ENCODE measurements at places on chromosomes 12 and 14.

- no peak for DNase-seq
These were observed 2.9 kb downstream of the GLIPR1 start for GRCh38 chr12:75483431-75483830.

- DNase-seq, result no peak
These were observed 116.1 kb upstream of the FBXO33 start for GRCh38 chr14:39548358-39548757.

GRCh38 chr12:71407732-71408131 is 31.9 kb upstream of the LGR5 start:
- no peak for DNase-seq

DNA sequence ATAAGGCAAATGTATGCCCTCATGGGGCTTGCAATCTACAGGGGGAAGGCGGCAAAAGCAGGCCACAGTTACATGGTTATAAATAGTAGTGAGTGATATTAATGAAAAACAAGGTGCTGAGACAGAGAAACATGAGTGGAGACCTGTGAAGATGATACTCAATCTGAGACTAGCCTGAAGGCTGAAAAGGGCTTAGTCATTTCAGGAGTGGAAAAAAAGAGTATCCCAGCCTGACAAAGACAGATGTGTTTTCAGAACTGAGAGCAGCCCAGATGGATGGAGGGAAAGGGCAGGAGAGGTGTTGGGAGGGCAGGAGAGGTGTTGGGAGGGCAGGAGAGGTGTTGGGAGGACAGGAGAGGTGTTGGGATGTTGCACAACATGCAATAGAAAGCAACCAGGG is 181.9 kb downstream of the C12orf42 start:
- DNase-seq, result no peak

GRCh38 chr14:61930101-61930857 is 168.1 kb downstream of the SNAPC1 start:
- DNase-seq, result no peak

DNA sequence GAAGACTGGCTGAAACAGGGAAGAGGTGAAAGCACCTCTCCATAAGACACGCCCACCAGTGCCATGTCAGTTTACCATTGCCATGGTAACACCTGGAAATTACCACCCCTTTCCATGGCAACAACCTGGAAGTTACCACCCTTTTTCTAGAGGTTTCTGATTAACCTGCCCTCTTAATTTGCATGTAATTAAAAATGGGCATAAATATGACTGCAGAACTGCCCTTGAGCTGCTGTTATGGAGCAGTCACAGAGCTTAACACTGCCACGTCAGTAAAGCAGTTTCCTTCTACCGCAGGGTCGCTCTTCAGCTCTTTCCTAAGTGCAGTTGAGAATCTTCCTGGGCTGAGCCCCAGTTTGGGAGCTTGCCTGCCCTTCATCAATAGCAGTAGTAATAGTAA is 55.2 kb downstream of the RASSF3 start:
- no peak for DNase-seq

DNA sequence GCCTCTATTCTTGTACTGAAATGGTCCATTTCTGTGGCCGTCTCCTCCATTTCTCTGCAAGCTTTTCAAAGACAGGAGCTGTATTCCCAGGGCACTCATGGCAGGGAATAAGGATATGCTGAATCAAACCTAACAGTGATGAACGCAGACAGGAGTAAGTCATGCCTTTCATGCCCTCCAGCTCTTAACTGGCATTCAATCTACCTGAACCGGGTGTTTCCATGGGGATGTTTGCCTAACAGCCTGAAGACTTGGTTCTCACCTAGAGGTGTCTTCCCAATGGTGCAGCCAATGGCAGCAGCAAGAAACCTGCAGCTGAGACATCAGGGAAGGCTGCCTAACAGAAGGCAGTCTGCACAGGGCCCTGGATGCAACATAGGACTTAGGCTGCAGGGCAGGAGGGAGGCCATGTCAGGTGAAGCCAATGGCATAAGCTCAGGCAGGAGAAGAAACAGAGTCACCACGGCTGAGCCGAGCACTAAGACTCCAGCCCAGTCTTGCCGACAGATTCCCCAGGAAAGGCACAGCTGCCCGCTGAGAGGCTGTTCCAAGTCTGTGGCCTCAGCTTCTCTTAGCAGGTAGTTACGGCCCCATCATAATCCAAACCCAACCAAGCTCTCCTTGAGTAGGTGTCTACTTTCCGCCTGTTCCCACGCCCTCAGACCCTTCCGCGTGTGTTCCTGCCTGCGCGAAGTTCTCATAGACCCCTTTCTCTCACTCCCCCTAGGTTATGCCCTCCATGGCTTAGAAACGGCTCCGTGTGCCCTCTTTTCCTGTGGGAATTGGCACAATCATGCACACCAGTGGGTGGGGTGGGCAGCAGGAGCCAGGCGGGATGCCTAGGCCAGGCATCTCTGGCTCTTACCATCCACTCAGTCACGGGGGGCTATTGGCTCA is 44.1 kb downstream of the VWF start:
- no peak for DNase-seq

DNA sequence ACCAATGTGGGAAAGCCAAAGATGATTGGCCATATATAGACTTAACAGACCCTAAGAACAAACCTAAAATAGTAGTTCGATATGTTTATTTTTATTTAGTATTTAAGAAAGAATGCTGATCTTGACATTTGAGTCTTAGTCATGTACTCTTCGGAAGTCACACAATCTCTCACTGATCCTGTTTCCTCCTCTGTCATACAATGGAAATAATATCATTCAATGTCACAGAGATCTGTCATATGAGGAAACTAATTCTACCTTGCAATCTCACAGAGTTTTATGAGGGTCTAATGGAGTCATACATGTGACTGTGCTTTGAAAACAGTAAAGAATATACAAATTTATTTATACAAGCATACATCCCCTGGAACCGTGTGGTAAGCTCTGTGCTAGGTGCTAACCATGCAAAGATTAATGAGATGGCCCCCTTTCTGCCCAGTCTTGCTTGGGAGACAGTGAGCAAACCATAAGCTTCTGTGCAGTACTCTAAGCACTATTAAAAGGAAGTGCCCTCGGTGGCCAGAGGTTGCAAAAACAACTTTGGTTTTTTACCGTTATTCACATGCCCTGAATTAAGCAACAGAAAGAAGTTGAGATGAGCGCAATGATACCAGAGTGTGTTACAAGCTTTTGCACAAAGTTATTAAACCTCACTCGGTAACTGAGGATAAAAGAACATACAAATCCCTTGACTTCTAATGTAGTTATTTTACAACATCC is 1.7 kb upstream of the LIN7A start:
- no peak for DNase-seq

- DNase-seq, result no peak
These were observed 18.0 kb downstream of the TSPAN19 start for GRCh38 chr12:85018098-85018497.

GRCh38 chr12:122104844-122105243 is 26.3 kb downstream of the MLXIP start:
- no peak for DNase-seq

DNA sequence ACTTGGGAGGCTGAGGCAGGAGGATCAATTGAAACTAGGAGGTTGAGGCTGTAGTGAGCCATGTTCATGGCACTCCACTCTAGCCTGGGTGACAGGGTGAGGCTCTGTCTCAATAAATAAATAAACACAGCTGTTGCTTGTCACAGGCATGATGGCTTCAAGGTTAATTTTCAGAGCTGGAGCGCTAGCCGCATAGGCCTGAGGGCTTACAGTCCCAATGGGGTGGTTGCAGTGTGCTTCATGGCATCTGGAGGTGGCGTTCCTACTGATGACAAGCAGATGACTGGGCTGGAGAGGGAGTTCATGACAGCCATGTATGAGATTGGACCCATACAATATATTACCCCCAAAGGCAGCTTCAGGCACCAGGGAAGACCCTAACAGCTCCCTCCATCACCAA is 1.6 kb upstream of the FMNL3 start:
- DNase-seq, result no peak

DNA sequence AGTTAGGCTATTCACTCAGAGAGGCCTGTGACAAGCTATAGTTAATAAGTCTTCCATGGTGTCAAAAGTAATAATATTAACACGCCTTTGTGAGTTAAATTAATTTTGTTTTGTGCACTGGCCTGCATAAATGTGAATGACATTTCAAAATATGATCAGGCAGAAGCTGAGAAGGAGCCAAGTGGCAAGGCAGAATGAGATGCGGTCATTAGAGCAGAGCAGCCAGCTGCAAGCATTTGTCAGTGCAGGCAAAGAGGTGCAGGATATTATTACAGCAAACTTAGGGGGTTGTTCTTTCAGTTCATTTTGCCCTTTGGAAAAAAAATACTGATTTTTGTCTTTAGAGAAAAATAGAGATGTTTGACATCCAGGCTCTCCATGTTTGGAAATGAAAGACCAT is 364.5 kb downstream of the PAWR start:
- DNase-seq, result peak; percentile 48

- DNase-seq, result no peak
These were observed 33.4 kb upstream of the TXNRD1 start for GRCh38 chr12:104182144-104182543.

GRCh38 chr14:86038387-86039042 is 508.6 kb downstream of the FLRT2 start:
- DNase-seq, result no peak

DNA sequence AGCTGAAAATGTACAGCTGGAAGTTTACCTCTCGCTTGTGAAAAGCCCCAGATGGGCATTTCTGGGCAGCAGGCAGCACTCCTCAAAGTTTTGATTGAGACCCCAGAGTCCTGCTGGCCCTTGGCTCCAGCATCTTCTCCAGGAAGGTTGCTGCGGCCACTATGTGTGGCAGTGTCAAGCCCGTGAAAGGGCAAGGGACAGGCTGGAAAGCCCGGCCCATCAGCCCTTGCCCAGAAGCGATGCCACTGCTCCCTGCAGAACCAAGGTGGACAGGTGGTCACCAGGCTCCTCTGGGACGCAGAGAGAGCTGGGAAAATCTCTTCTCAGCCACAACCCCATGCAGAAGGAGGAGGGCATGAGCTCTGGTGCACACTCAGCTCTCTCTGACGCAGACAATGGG is 73.5 kb upstream of the BCL11B start:
- no peak for DNase-seq

DNA sequence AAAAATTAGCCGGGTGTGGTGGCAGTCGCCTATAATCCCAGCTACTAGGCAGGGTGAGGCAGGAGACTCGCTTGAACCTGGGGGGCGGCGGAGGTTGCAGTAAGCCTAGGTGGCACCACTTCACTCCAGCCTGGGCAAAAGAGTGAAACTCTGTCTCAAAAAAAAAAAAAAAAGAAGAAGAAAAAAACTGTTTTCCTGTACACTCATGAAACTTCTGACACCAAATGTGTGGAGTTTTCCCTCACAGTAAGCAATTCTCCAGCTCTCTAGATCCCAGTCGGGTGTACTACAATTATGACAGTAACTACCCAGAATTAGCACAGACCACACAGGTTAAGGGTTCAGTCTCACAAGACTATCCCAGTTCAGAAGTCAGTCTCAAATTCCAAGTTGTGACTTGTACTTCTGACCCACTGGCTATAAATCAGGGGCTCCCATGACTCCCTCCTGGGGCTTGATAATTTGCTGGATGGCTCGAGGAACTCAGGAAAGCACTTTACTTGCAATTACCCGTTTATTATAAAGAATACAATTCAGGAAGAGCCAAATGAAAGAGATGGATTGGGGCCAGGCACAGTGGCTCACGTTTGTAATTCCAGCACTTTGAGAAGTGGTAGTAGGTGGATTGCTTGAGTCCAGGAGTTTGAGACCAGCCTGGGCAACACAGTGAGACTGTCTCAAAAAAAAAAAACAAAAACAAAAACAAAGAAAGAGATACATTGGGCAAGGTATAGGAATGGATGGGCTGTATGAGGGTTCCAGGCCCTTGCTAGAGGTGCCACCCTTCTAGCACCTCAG is 12.4 kb upstream of the ARF6 start:
- DNase-seq, result no peak

- DNase-seq, result no peak
These were observed 584 bp upstream of the DDHD1 start for GRCh38 chr14:53153702-53154112.

- no peak for DNase-seq
These were observed 4.8 kb upstream of the ITPK1 start for GRCh38 chr14:93120517-93120916.

DNA sequence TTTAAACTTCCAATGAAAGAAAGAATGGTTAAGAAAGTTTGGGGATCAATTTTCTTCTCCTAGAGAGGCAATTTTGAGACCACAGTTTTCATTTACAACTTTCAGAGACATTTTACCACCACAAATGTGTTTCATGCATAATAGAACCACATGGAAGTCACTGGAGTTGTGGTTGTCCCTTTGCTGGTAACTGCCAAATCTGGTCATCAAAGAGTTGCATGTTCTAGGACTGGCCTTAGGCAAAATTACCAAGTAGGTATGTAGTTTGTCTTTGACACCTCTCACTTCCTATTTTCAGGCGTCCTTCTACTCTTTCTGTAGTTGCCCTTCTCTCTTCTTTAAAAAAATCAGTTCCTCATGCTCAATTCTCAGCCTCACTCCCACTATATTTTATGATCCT is 54.3 kb upstream of the TMX1 start:
- no peak for DNase-seq

DNA sequence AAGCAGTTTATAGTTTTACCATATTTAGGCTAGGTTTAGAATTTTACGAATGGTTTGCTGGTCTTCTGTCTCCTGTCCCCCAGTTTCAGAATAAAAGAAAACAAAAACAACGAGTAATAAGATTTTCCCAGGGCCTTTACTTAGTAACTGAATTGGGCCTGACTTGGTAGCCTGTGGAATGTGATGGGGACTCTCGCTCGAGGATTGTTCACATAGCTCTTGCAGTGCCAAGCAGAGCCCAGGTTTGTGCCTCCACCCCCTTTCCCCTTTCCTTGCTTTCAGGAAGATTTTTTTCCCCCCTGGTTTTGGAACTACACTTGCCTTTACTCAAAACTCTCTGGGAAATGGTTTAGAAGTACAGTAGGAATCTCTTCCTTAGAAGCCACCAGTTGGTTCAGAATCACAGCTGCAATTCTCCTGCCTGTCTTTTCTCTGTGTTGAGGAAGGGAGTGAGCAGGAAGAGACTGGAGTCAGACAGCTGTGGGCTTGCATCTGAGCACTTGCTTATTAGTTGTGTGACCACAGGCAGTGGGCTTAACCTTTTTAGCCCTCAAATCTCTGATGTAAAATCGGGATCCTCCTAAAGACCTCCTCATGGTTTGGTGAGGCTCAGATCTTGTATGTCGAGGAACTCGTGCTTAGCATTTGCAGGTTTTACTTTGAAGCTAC is 501.2 kb downstream of the PCNX1 start:
- no peak for DNase-seq

DNA sequence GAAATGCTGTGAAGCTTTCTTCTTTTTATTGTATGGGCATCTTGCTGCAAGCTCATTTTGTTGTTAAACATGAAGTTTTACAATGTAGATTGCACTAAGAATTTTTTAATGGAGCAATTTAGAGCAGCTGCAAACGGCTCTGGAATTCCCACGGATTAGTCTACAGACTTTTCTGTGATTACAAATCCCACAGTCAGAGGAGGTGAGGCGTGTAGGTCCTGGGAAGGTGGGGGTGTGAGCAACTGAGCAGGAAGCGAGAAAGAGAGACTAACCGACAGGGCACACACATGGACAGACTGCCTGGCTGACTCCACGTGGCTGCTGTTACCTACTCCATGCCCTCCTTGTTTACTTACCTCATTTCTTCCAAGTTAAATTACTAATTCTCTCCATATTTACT is 348.5 kb downstream of the NPAS3 start:
- DNase-seq, result no peak

- DNase-seq, result no peak
These were observed 72.7 kb downstream of the DYRK2 start for GRCh38 chr12:67721248-67721647.

All from NCI-H1105 (cell line).